AG10803 (cell line): ENCODE measurements at places on chromosomes 6 and 20.

GRCh38 chr20:10718661-10719060, 44.9 kb upstream of the JAG1 start:
- DNase-seq = no peak

DNA sequence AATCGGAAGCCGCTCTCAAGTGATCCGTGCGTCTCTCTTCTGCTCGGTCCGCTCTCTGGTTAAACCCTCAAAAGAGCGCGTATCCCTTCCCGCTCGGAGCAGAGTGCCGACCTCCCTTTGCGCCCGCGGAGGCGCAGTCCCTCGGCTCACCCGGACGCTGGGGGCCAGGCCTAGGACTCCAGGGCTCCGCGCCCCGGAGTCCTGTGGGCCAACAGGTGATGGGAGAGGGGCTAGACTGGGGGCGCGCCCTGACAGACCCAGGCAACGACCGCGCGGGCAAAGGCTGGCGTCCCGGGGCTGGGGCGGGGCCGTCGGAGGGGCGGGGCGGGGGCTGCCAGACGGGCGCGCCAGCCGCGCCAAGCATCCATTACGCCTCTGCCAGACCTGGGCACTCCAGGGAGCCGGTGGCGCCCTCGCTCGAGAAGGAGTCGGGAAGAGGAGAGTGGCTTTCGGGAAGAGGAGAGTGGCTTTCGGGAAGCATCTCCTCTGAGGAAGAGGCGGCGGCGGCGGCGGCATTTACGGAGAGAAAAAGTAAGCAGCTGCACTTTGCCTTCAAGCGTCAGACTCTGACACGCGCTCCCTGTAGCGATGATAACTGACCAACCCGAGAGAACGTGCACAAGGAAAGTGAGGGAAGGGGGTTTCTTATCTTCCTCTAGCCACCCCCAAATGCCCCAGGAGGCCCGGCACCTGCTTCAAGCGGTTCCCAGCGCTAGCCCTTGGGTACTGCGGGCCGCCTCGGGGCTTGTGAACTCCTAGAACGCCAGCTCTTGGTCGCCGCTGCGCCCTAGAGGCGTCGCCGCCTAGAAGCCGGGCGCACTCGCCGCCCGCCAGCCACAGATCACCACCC, 2.6 kb downstream of the EPHA7 start:
- no peak for DNase-seq

GRCh38 chr6:45822246-45822812, 193.3 kb downstream of the CLIC5 start:
- DNase-seq = no peak

DNA sequence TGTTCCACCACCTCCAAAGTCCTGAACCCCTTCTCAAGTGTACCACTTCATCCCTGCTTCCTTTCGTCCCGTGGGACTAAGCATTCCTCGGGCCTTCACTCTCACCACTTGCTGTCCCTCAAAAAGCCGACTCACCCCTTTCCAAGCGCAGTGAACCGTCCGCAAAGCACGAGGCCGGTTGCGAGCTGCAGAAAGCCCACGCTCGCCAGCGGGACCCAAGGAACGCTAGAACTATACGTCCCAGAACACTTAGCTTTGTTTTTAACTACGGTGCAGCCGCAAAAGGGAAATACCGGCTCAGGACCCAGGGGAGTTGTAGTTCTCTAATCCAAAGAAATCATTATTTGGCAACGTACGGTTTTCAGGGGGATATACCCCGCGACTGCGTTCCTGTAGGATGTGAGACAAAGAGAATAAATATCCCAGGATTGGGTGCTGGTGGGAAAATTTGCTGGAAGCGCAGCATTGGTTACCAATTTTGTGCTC, 416 bp upstream of the POLR1H start:
- DNase-seq = peak; percentile 33

- DNase-seq = no peak
Observed at GRCh38 chr20:57601737-57602136, 18.5 kb downstream of the ZBP1 start.

DNA sequence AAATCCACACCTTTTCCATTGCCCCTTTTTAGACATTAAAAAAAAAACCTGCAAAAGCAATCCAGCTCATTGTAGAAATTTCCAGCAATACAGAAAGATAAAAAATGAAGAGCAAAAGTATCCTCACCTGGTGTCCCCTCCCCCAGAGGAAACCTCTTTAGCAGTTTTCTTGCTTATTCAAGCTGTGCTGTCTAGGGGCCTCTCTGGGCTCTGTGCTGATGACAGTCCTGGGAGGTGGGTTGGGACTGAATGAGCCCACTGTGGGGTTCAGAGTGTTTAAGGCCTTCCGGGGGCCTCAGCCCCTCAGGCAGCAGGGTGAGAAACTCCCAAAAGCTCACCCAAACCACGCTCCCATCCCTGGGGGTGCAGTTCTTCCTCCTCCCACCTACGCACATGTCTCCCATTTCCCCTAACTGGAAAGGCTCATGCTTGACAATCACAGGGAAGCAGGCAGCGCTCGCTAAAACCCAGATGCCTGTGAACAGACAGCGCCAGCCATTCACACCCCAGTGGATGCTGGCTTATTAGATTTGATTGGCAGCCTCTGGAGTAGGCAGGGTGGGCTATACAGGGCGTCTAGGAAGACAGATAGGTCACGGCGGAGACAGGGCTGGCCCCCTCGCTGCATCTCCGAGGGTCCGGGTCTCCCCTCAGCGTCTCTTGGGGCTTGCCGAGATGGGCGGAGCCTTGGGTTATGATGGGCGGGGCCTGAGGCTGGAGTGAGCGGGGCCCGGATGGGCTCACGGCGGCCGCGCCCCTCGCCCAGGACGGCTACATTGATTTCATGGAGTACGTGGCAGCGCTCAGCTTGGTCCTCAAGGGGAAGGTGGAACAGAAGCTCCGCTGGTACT, 4.6 kb downstream of the GUCA1A start:
- DNase-seq = no peak

GRCh38 chr6:162069995-162070394, 657.6 kb downstream of the PRKN start:
- DNase-seq = peak; percentile 24

DNA sequence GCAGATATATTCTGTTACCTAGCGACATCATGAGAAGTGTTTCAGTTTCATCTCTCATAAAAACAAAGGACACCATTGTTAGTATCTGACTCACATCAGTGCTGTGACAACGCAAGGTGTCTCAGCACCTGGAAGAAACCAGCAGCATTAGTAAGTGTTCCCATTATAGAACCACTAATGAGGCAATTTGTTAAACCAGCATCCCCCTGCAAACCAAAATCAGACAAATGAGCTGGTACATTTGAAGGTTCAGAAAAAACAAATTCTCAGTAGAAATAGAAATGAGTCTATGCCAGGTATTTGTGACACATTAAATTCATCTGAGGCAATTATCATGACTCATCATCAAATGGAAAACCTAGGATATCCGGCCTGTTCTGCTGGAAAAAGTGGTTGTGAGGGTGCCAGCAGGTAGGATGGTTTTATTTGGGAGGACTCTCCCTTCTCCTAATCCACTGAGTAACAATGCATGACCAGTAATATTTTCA, 151.7 kb downstream of the TMEM200A start:
- peak; percentile 18 for DNase-seq

DNA sequence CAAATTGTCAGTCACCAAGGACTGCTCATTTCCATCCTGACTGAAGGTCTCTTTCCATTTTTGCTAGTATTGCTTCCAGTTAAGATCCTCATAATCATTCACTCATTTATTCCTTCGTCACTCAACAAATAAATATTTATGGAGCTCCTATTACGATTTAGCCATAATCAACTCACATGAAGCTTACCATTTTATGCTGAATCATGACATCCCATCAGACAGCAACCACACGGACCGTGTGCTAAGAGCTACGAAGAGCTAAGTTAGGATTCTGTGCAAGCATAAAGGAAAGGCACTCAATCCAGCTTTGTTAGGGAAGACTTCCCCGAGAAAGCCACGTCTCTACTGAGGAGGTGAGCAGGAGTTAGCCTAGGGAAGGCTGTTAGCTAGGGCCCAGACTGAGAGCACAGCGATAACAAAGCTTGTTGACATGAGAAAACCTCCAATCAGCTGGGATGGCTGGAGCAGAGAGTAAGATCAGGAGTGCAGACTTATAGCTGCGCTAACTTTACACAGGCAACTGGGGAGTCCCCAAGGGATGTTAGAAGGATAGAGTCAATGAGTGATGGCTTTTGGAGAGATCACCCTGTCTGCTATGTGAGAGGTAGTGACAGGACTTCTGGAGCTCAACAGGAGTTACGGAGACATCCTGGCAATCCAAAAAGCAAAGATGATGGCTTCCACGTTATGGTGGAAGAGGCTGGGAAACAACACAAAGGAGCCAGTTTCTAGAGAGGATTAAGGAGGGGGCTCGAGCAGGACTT, 2.6 kb upstream of the GID8 start:
- no peak for DNase-seq

- DNase-seq = no peak
Observed at GRCh38 chr6:43630980-43631619, 2.0 kb upstream of the GTPBP2 start.

- no peak for DNase-seq
Observed at GRCh38 chr20:46351357-46352058, 43.2 kb upstream of the CDH22 start.

GRCh38 chr20:46872328-46873211, 22.1 kb upstream of the EYA2 start:
- peak; percentile 50 for DNase-seq

DNA sequence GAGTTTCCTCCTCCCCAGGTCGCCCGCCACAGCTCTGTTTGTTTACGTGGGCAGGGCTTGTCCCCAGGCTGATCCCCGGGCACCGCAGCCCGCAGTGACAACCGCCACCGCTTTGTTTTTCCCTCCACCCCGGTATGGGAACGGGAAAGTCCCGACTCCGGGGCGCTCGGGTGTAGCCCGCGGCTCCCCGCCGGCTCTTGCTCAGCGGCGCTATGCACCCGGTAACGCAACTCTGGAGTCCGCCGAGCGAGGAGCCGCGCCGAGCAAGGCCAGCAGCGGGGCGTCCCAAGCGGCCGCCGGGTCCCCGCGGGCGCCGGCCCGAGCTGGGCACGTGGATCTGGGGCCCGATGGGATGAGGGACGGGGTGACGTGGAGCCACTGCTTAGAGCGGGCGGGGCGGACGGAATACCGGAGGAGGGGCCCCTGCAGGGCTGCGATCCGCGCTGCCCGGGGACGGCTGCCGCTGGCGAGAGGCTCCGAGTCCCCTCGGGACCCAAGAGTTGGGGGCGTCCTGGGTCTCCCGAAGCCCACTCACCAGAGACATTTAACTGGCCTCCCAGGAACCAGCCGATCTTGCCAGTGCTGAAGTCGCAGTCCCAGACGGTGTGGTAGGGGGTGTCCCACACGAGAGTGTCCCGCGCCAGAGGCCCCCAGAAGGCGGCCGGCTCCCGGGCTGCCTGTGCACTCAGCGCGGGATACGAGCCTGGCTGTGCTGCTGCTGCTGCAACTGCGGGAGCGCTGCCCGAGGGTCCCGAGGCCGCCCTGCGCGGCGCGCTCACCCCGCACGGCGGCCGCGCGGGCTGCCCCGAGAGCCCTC, 497 bp downstream of the ACSS1 start:
- DNase-seq = peak; percentile 51

GRCh38 chr6:10205120-10205519, 209.8 kb downstream of the TFAP2A start:
- DNase-seq = no peak

DNA sequence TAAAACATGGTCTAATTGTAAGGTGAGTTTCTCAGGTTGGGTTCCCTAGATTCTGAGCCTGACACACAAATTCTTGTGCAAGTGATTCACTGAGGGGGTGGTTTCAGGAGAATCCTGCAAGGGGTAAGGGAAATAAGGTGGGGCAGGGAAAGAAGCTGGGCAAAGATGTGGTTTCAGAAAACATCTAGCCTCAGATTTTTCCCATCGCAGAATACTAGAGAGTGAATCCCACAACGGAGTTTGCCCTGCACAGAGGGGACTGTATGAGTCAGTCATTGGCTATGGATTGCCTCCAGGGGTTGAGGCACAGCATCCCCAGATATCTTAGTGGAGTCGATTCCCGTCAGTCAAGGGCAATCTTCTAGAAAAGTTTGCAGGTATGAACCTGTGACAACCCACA, 65.2 kb downstream of the PRL start:
- DNase-seq = no peak

GRCh38 chr6:6008648-6009421, 2.1 kb upstream of the NRN1 start:
- peak; percentile 90 for DNase-seq
